Thoracic aorta endothelial cell (primary cell): ENCODE measurements at places on chromosomes 3 and 15. TPM values are rescaled to one million over a fixed set of nuclear protein-coding genes. Genes with fewer than 3 reads are reported as not detected.

The PARP15 gene
- 0.53 and 0.57 TPM in 2 replicates for total RNA-seq

The FAM131A gene
- total RNA-seq: 21.8 and 31.1 TPM in 2 replicates

The TGM4 gene
- total RNA-seq: 0.07 and 0.13 TPM in 2 replicates

The MYO1E gene
- total RNA-seq: 171 and 256 TPM in 2 replicates

The TEX55 gene
- not detected in 2 replicates for total RNA-seq

The SOX14 gene
- not detected in 2 replicates for total RNA-seq

The STRIT1 gene
- total RNA-seq: not detected in 2 replicates

The FOXL2 gene
- total RNA-seq: 0.13 and 0.14 TPM in 2 replicates

The OR5K2 gene
- not detected in 2 replicates for total RNA-seq

The PP2D1 gene
- not detected in 2 replicates for total RNA-seq

The CNBP gene
- 271 and 273 TPM in 2 replicates for total RNA-seq

The GPR171 gene
- total RNA-seq: not detected in 2 replicates

The CDC25A gene
- 25.3 and 27.0 TPM in 2 replicates for total RNA-seq
